ENCODE measurements at places on chromosomes 5 and 9.
A peak's percentile ranks its signal among the peaks of the same experiment; 100 is the strongest.

DNA sequence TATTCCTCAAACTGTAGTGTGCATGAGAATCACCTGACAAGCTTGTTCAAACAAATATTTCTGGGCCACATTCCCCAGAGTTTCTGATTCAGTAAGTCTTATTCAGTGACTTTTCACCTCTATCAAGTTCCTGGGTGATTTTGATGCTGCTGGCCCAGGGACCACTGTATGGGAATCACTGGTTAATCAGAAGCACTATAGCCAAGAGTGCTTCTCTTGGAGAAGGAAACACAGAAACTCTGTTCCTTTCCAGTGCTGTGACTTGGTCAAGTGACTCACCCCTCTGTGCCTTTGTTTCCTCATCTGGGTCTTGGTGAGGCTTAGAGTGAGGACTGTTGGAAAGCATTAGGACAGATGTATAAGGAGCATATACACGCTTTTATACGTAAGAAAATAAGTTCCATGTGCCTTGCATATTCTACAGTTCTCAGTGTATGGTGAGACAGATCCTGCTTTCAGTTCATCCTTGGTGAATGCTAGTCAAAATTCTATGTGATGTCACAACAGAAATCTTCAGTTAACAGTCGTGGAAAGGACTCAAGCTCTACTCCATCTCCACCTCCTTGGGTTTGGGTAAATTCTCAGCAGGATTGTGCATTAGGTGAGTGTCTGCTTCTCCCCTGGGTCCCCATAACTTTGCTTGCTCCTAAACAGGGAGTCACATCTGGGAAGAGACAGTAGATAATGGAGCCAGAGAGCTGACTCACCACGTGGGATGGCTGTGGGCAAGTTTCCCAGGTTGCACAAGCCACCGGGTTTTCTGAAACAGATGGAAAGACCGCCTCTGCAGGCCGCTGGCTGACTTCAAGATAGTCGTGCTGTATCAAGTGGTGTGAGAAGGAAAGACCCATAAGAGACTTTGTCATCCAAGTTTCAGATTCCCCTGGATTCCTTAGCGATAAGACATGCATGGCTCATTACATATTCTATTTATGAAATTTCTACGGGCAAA lies 117.0 kb downstream of the NXNL2 start:
- peak; percentile 92 for DNase-seq

DNA sequence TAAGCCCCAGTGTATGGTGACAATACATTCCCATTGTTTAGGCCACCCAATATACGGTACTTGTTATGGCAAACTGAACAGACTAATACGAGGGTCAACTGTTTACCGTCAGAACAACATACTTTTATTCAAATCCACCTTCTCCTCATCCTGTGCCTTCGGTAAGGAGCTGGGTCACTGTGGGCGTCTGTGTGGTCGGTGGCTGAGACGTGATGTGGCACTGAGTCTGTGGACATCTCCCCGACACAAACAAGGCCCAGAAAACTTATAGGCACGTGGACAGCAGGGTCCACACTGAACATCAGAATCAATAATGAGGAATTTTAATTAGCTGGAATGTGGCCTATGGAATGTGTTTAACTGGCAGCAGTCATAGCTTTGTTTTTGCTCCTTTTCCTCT lies 154.3 kb upstream of the IRX2 start:
- no peak for DNase-seq

DNA sequence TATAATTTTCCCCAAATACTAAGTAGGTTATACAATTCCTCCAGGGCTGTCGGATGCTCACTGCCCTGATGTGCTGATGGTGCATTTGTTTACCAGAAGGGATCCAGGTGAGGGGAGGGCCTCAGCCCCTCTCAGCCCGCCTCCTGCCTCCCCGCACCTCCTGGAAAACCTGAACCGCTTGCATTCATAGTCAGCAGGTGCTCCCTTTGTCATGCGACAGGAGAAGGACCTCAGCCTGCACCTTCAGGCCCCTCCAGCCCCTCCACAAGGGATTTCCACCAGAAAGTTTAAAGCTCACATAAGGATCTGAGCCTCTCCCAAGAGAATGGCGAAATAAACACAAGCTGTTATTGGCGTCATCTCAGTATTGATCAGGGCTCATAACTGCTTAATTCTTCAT lies 36.5 kb upstream of the NTNG2 start:
- no peak for DNase-seq

DNA sequence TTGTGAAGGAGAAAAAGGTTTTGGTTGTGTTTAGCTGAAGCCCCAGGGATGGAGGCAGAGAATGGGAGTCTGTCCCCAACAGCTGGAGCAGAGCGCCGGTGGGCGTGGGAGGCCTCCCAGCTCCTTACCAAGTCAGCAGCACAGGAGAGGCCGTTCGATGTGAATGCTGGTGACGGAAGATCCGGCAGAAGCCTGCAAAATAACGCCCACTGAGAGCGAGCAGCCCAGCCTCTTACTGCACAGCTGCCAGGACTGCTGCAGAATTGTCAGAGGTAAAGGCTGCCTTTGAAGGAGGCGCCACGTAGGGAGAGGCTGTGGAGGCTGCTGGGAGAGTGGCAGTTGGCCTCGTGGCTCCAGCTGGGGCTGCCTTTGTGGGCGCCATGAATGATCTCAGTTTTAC lies 26.2 kb downstream of the ANGPTL2 start:
- no peak for DNase-seq

DNA sequence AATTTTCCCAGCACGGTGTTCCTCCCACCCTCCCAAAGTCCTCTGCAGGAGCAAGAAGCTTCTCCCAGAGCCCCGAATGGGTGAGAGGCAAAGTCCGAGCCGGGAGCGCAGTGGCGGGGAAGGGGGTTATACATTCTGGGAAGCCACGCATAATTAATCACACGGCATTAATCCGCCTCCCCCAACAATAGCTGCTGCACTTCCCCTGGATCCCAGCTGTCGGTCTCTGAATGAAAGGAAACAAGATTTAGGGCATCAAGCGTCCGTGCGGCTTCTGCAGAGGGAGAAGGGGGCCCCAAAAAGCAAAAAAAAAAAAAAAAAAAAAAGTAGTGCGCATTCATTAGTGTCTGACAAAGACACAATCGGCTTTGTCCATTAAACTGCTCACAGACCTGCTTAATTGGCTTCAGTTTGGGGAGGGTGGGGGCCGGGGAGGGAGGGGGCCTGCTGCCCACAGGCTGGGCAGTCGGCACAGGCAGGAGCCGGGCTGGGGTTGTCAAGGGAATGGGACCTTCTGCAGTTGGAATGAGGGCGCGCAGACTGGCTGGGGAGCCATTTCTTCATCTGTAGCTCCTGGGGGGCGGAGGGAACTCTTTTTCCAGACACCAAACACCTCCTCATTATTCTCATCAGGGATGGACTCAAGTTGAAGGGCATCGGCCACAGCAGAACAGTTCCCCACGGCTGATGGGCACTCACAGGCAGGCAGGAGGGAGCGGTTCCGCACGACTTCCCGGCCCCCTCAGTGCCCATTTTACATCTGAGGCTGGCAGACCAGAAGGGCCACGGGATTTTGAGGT lies 3.4 kb downstream of the NOTCH1 start:
- DNase-seq: no peak

DNA sequence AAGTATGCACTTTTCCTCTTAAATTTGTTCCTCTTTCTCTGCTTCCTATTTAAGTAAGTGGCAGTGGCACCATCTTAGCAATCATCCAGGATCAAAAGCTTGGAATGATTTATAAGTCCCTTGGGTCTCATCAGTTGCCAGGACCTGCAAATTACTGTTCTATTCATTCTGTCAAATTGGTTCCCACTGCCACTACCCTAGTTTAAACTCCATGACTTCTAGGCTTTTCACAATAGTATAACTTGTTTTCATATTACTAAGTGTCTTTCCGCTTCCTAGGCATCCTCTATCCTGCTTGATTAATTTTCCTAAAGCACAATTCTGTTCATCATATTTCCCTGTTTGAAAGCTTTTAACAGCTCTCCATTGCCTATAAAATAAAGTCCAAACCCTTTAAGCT lies 363.9 kb upstream of the MEF2C start:
- DNase-seq: no peak

DNA sequence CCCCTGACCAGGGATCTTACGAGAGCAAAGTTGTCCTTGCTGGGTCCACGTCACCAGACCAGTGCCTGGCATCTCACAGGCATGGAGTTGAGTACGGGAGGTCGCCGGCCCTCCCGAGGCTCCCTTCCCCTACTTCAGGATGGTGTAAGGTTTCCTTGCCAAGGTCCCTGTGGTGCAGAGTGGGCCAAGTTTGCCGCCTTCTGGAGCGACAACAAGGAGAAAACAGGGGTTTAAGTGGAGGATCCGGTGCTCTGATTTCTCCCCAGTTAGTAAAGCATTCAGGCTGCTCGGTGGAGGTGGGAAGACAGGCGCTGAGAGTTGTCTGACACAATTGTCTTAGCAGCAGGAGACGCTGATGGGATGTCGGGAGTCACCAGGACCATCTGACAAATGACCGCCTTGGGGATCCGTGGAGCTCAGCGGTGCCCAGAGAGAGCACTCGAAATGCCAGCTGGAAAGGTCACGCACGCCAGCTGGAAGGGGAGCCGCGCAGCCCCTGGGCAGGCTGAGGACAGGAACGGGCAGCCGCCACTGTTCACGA lies 37.3 kb downstream of the ADAMTS2 start:
- DNase-seq: no peak

- no peak for DNase-seq
Measured at GRCh38 chr5:170327829-170328228, 30.3 kb upstream of the LCP2 start.

- DNase-seq: no peak
Measured at GRCh38 chr5:127943061-127943371, 140.6 kb upstream of the SLC12A2 start.

GRCh38 chr9:99006979-99007378 lies 63.3 kb downstream of the COL15A1 start:
- no peak for DNase-seq

- DNase-seq: no peak
Measured at GRCh38 chr9:132702254-132702653, 32.0 kb downstream of the GTF3C4 start.

DNA sequence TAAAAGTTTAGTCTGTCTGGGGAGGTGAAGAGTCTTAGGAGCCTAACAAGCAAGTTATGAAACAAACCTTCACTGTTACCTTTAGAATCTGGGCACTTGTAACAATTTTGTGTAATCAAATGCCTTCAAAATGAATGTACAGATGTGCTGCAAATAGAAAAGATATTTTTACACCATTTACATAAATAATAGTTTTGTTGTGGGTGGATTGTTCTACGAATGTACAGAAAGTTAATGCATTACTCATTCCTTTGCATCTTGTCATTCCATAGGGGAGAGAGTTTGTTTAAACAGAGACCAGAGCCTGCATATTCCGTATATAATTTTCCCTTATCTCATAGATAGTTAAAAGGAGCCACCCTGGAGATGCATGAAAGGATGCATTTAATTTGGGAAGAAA lies 576.9 kb upstream of the SGCD start:
- no peak for DNase-seq

Data from AG09319 (cell line).